CD4-positive, alpha-beta T cell treated with Interleukin-15 for 4 hours (primary cell): ENCODE measurements at places on chromosomes 2 and 18.

- no peak for DNase-seq
Measured at GRCh38 chr2:44267796-44268648, 7.3 kb upstream of the SLC3A1 start.

GRCh38 chr2:182103526-182103925 is 117.9 kb downstream of the PPP1R1C start:
- DNase-seq = no peak

DNA sequence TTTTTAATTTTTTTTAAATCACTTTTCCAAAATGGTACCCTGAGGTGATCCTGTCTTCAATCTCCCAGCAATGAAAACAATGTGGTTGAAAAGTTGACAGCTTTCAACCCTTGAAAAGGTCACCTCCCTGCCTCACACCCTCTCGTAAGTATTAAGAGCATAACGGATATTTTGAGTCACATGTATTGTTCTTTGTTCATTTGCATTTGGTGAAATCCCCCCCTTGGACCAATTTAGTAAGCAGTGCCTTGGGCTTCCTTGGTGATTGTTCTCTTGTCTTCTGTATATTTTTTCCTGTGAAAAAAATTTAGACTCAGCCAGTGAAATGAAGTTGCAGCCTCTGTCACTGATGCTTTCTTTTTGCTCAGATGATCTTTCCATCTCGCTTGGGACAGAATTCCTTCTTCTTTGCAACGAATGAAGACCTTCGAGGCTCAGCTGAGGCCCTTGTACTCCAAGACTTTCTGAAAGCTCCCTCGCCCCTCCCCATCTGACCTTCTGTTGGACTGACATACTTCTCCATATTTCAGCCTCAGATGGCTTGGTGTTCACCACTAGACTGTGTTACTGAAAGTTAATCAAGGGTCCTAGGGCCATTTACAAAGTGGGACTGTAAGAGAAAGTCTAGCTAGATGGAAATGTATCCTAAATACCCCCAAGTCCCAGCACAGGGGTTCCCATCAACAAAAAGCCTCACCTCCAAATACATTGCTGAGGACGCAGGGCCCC is 158.4 kb downstream of the BCL2 start:
- DNase-seq = peak; percentile 83

- peak; percentile 55 for DNase-seq
Measured at GRCh38 chr2:178397002-178397605, 53.9 kb downstream of the PRKRA start.

DNA sequence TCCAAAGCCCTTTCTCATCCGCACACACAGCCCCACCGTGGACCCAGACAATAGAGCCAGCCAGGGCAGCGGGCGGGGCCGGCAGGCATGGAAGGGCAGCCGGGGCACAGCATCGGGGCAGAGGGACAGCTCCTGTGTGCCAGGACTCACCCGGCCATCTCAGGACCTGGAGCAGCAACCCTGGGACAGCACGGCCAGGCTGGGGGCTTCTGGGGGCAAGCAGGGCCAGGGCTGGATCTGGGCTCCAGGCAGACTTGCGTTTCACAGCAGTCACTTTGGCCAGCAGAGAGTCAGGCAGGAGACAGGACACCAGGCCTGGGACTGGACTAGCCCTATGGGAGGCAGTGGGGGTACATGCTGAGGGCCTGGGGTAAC is 15.5 kb downstream of the ANO7 start:
- DNase-seq = no peak

DNA sequence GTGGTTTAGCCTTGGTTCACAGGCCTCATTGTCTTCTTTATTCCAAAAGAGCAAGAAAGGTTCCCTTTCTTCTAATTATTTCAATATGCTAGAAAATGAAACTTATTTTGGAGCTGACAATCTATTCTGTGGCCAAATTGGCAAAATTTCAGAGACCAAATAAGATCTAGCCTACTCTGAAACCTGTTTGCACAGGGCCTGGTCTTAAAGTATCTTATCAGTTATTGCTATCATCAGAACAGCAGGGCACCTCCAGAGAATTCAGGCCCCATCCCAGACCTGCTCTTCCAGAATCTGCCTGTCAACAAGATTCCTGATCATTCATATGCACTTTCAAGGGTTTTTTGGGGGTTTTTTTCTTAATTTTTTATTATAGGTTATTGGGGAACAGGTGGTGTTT is 198.7 kb downstream of the ANAPC1 start:
- no peak for DNase-seq

GRCh38 chr2:200862532-200863000 is 1.9 kb downstream of the CLK1 start:
- peak; percentile 64 for DNase-seq

DNA sequence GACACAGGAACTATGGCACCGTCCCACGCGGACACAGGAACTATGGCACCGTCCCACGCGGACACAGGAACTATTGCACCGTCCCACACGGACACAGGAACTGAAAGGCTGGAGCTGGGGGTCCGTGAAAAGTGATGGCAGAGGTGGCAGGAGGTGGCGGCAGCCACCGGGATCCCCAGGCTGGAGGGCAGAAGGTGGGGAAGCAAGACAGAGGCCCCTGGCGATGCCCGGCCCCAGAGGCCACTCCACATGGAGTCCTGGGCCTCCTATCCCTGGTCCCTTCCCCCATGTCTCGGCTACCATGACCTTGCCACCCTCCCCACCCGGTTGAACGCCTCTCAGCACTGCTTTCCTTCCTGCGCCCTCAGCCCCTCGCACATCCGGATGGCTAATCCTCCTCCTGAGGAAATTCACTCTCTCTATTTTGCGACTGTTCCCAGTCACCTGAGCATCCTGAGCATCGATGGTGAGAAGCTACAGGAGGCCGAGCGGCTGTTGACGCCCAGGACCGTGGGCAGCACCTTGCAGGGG is 181.4 kb downstream of the TMEM18 start:
- no peak for DNase-seq

DNA sequence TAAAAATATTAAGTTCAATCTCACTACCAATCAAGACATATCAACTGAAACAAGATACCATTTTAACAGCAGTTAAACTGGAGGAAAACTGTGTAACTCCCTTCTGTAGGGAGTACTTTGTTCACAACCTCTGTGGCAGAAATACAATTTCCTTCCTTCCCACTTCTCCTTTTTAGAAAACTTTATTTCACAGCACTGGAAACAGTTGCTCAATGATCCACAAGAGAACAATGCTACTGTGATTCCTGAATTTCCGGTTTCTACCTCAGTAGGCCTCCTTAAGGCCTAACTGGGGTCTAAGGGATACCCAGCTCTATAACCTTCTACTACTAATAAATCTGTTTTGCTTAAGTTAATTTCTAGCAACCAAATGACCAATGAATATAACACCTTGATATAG is 14.1 kb downstream of the TLK1 start:
- no peak for DNase-seq

- no peak for DNase-seq
Measured at GRCh38 chr2:119455066-119455718, 23.5 kb downstream of the TMEM37 start.

DNA sequence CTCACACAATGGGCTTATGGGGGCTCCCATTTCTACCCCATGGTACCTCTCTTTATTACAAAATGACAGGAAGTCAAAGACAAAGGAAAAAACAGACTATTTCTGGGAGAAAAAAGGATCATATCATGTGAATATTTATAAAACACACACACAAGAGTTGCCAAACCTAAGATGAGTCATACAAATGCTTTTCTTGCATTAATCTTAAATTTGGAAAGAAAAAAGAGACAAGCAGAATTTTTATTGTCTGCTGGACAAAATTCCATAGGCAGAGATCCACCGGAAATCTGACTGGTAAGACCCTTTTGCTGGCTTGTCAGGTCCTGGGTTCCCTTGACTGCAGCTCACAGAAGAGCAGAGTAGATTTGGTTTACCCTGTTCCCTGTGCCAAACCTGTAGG is 1732.3 kb upstream of the PIK3C3 start:
- no peak for DNase-seq

GRCh38 chr2:105812180-105813044 is 67.7 kb downstream of the NCK2 start:
- no peak for DNase-seq

- DNase-seq = no peak
Measured at GRCh38 chr2:7377916-7378569, 460.8 kb downstream of the RNF144A start.

- no peak for DNase-seq
Measured at GRCh38 chr2:49111456-49111855, 42.9 kb downstream of the FSHR start.

GRCh38 chr18:7940971-7941370 is 373.9 kb downstream of the PTPRM start:
- no peak for DNase-seq

GRCh38 chr2:100670232-100670631 is 107.4 kb downstream of the PDCL3 start:
- no peak for DNase-seq

GRCh38 chr18:24432618-24433017 is 6.1 kb downstream of the IMPACT start:
- no peak for DNase-seq

- DNase-seq = no peak
Measured at GRCh38 chr2:60834270-60834717, 47.1 kb upstream of the REL start.

DNA sequence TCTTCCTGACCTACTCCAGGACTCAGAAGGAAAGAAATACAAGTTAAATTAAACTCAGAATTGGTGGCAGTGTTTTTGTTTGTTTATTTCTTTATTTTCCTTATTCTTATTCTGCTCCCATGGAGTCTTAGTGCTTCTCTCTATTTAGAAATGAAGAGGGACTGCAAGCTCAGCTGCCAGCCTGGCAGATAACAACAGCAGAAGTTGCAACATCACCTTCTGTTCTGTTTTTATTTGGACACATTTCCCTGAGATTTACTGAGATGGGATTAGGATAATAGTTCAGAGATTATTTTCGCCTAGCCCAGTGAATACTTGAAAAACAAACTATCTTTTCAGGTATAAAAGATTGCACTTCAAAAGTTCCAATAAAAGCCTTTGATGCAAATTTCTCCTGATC is 70.4 kb upstream of the DTNA start:
- no peak for DNase-seq

GRCh38 chr2:157806426-157807077 is 69.6 kb downstream of the ACVR1 start:
- no peak for DNase-seq

DNA sequence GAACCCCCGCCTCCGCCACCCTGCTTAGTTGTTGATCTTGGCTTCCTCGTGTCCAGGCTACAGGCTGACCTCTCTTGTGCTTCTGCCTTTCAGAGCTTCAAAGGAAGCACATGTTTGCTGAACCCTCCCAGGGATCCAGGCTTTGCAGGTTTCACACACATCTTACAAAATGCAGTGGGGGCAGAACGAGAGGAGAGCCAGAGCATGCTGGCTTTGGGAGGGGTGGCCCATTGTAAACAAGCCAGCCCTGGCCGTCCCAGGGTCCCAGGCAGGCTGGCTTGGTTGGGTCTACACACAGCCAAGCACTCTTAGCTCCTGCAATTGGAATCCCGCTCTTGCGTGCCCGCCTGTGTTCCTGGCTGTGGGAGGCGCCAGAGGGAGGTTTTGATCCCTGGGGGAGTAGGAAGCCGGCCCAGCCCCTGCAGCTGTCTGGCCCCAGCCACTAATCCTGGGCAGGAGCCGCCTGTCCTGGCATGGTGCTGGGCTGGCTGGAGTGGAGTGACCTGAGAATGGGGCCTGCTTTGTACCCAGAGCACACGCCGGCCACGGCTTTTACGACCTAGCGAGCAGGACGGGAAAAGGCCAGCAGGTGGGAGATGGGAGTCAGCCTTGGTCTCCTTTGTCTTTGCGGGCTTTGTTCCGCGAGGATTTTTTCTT is 53.9 kb downstream of the SH3BP4 start:
- DNase-seq = no peak

GRCh38 chr2:96847586-96847985 is 3.8 kb upstream of the ANKRD23 start:
- no peak for DNase-seq

GRCh38 chr2:200751786-200752185 is 59.9 kb upstream of the BZW1 start:
- no peak for DNase-seq

DNA sequence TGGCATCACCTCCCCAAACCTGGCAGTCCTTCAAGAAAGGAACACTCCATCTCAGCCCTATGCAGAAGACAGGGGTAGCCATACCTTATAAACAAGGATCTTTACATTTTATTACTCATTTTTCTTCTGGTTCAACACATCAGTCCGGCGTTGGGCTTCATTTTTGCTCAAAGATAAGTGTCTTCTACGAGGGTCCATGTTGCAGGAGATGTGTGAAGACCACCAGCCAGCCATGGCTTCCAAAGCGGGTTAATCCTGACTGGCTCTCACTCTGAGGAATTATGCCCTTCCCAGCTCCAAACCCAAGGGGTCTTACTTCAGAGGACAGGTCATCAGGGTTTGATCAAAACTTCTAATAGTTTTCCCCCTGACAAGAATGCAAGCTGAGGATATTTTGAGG is 23.9 kb upstream of the GNAL start:
- no peak for DNase-seq

DNA sequence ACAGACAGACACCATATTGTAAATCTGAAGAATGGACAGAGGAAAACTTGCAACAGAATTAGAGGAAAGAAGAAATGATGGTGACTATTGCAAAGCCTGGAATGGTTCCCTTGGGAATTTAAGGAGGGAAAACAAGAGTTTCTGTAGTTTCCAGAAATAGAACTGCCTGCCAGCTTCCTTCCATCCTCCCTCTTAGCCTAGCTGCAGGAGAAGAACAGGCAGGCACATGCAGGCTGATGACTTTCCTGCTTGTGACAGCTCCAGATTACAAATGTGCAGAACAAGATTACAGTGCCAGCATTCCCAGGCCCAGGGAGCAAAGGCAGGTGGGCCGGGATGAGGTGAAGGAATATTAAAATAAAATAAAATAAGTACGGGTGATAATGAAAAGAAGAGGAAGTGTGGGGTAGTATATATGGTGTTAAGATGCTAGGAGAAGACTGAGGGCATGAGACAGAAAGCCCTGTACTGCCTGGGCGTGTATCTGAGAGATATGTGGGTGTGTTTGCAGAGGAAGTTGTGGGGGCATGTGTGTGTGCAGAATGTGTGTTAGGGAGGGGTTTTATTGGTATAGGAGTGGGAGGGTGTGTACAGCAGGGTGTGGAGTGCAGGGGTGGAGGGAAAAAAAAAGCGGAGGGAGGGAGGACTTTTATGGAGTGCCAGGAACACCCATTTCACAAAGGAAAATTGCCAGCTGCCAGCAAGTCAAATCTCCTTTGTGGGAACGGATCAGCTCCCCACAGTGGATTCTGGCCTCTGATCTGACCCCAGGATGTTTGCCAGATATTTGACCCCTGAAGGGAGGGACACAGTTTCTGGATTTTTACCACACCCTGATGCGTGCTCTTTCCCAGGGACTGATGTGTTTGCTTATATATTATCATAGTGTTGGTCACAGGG is 43.9 kb upstream of the NEMP2 start:
- peak; percentile 32 for DNase-seq

GRCh38 chr2:118242216-118242615 is 153.9 kb downstream of the INSIG2 start:
- DNase-seq = no peak
